ENCODE measurements at places on chromosomes 4 and X.

DNA sequence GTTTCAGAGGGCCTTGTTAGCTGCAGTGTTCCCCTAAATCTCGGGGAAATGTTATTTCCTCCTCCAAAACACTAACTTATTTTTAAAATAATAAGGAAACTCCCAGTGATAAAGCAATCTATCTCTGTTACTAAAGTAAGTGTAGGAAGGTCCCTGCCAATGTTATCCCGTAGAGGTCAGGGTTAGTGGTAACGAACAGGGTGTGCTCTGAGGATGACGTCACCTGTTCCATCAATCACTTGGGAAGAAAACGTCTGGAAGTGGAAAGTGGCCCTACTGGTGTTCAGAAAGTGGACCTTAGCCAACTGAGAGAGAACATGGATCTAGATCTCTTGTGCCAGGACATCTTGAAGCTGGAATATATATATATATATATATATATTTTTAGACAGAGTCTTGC lies 249.5 kb downstream of the BCOR start:
- no peak for DNase-seq

GRCh38 chr4:1795299-1796195 lies 2.5 kb downstream of the FGFR3 start:
- no peak for DNase-seq

DNA sequence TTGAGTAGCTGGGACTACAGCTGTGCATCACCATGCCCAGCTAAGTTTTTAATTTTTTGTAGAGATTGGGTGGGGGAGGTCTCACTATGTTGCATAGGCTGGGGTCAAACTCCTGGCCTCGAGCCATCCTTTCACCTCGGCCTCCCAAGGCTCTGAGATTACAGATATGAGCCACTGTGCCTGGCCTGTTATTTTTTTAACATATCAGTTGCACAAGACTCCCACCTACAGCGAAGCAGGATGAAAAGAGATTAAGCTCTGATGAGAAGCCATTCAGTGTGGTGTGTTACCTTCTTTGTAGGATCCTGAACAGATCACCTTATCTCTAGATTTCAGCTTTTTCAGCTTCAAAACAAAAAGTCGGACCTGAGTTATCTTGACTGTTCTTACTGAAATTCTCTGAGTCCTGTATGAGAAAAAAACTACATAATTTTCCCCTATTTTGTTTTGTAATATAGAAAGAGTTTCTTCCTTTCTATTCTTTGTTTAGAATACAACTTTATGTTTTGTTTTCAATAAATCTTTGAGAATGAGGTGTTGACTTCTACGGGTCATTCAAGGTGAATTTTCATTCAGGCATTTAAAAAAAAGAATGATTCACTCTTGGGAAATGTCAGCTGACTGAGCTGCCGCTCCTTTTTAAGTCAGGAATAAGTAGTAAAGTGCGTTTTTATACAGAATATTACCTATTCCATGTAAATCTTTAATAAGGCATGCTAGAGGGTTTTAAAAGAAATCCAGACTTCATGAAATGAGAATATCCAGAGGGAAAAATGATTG lies 134.6 kb downstream of the ARSF start:
- DNase-seq: no peak

DNA sequence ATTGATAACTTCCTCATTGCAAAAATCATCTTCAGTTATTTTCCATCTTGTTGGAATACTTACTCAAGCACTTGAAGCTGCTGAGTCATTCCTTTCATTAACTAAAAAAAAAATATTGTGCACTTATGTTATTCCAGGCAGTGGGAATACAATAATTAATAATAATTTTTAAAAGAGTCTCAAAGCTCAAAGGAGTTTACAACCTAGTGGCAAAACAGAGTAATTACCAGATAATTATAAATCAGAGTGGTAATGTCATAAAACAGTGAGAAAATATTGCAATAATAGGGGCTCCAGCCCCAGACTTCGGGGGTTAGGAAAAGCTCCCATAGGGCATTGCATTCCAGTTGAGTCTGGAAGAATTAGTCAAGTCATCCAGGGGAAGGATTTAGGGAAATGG lies 79.6 kb downstream of the DDX53 start:
- no peak for DNase-seq

- no peak for DNase-seq
These were observed 32.4 kb upstream of the PPP2R3B start for GRCh38 chrX:418927-419729.

DNA sequence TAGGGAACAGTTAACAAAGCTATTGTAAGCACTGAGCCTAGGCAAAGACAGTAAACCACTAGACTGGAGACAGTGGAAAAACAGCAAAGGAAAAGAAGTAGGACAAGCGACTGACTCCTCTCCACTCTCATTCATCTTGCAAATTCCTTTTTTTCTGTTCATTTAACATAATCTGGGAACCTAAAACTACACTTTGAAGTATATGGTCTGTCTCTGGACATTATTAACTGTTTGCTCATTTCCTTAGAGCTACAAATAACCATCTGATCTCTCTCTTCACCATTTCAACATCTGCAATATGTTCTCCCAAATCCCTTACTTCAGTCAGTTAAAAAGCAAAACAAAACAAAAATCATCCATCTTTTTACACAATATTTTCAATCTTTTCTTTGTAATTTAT lies 642 bp downstream of the HMGN5 start:
- no peak for DNase-seq

- DNase-seq: peak; percentile 71
These were observed 722 bp downstream of the SLC10A7 start for GRCh38 chr4:146520896-146521540.

- no peak for DNase-seq
These were observed 60.5 kb upstream of the PGRMC2 start for GRCh38 chr4:128347930-128348660.

DNA sequence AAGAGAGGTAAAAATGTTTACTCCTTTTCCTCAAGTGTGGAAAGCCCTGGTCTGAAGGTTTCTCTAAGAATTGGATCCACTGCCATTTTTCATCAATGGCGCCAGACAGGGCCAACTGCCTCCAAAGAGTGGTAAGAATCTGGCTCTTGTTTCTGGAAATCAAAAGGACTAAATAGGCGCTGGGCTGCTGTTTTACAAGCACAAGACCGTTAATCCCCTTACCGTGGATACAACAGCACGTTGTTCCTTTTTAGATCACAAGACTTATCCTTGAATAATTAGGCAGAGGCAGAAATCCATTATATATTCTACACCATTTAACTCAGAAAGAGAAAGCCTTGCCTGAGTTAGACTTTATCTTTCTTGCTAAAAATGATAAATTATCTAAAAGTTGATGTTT lies 10.6 kb downstream of the CLTRN start:
- no peak for DNase-seq

- no peak for DNase-seq
These were observed 2.6 kb upstream of the OTUD4 start for GRCh38 chr4:145183023-145183422.

GRCh38 chrX:101365301-101365795 lies 16.8 kb upstream of the TIMM8A start:
- no peak for DNase-seq

GRCh38 chr4:167421201-167421600 lies 186.9 kb upstream of the SPOCK3 start:
- no peak for DNase-seq

DNA sequence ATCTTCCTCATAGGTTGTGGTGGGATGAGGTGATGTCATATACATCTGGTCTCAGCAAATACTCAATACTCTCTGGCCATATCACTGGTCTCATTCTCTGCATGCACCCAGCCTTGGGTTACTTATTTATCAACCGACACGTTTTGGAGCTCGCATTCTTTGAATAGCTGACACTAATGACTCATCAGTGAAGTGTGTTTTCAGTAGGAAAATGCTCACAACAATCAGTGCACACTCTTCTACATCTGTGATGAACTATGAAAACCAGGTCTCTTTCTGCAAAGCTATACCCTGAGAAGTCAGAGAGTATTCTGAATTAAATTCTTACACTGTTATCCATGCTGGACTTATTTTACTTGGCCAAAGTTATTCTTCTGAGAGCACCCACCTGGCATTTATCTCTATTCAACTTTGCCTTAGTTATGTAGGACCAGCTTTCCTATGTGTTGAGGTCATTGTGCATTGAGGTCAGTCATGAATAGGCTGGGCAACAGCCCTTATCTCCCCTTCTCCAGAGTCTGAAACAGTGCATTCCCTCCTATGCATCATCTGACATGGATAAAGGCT lies 58.7 kb upstream of the DHX15 start:
- no peak for DNase-seq

DNA sequence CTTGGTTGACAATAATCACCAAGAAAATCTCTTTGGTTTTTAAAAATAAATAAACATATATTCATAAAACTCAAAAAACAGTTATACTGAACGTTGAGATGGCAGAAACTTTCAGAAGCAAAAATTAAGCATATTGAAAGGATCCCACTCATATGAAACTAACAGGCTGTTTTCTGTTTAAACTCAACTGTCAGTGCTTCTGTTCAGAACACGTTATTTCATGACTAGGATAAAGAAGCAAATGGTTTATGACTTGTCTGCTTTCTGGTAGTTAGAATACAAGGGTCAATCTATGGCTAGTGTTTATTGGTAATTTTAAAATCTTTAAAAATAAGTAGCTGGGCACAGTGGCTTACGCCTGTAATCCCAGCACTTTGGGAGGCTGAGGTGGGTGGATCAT lies 4.1 kb downstream of the GPR82 start:
- DNase-seq: no peak

Data from inflammatory macrophage treated with lipopolysaccharide for 4 hours (primary cell).